Fibroblast of the aortic adventitia (primary cell): ENCODE measurements at places on chromosomes 5 and 9.

DNA sequence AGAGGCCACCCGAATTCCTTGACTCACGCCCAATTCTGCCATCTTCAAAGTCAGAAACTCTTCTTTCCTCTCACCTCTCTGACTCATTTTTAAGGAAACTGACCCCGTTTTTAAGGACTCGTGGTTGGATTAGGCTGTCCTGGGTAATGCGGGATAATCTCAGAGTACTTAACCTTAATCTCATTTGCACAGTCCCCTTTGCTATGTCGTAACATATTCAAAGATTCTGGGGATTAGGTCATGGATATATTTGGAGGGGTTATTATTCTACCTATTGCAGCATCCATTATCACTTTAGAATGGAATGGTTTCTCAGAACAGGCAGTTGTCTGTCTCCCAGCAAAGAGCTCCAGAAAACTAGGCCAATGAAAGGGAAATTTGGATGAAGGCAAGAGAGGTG lies 80.8 kb upstream of the IL12B start:
- no peak for DNase-seq

DNA sequence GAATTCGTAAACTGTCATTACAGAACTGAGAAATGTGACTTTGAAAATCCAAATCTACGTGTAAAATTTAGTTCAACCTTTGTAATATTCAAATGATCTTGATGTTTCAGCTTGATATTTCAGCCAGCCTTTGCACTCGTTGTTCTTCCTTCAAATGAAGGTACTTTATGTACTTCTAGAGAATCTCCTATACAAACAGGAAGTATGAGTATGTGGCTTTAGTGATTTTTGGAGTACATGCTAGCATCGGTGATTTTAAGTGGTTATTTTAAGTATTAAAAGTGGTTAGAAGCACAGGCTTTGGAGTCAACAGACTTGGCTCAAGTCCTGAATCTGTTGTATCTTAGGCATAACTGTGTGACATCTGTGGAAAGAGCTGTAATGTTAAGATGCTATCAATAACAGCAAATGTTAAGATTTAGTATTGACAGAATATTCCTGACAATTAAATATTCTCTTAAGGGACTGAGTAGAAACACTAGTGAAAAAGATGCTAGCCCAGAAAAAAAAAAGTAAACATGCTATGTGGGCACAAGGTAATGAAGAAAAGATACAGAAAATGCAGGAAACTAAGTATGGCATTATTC lies 398.0 kb downstream of the ADGRV1 start:
- DNase-seq = no peak

- DNase-seq = no peak
Measured at GRCh38 chr9:108671794-108672193, 184.0 kb downstream of the ACTL7B start.

- peak; percentile 19 for DNase-seq
Measured at GRCh38 chr9:125904155-125904851, 157.1 kb downstream of the PBX3 start.

GRCh38 chr9:97845130-97845529 lies 7.9 kb upstream of the FOXE1 start:
- DNase-seq = no peak

DNA sequence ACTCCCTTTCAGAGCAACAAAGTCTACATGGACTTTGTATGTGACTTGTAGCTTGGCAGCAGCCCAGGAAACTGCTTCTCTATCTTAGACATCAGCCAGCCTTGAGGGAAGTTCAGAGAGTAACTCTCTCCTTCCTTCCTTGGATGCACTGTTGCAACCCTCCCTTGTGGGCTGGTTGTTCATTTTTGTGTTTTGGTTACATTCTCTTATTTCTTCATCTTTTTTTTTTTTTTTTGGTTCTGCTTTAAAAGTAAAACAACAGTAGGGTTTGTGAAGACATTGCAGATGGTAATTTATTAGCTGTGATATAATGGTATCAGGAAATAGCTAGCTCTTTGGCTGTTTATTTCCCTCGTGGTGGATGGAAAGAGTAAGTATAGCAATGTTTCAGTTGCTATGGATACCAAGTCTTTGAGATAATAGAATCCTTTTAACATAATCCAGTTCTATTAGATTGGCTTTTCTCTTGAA lies 97.9 kb upstream of the MAMDC2 start:
- DNase-seq = peak; percentile 75

DNA sequence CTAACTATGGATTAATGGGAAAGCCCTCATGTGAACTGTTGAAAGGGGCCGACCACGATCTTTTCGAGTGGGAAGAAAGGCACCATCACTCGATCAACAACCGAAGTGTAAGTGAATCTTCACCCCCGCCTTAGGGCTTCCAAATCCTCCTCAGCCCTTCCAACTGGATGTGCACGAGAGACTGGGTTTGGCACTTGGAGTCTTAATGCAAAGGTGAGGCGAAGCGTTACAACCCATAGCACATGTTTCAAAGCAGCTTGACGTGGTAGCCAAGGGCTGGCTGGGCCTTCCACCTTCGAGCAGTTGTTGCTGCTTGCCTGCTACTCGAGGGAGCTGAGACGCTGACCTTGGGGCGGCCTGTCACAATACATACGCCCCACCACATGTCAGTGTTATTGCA lies 5.7 kb upstream of the LCN9 start:
- no peak for DNase-seq

DNA sequence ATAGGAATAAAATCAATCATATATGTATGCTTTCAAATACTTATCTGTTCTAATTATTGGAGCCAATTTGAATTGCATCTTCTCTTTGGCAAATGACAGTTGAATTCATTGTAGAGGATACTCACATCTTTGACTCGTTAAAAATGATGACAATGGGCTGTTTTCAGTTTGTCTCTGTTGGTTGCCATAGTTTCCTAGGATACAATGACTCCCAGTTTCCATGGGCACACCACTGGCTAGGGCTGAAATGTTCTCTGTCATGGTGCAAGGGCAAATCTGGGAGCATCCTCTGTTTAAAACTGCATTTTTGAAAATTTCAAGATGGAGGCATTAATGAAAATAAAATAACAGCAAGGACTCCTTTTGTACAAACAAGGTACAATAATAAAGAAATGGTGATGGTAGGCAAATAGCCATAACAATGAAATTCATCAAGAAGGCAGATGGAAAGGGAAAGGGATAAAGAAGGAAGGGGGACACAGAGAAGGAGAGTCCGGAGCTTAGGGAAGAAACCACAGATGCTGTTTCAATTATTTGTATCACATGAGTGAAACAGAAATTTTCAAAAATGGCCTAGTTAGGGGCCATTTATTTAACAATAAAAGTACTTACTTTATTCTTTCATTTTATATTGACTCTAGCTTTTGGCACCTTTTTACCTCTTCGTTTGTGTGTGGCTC lies 378.8 kb upstream of the SEMA6A start:
- DNase-seq = no peak

GRCh38 chr9:130837002-130837511 lies 2.0 kb downstream of the ABL1 start:
- DNase-seq = peak; percentile 92

DNA sequence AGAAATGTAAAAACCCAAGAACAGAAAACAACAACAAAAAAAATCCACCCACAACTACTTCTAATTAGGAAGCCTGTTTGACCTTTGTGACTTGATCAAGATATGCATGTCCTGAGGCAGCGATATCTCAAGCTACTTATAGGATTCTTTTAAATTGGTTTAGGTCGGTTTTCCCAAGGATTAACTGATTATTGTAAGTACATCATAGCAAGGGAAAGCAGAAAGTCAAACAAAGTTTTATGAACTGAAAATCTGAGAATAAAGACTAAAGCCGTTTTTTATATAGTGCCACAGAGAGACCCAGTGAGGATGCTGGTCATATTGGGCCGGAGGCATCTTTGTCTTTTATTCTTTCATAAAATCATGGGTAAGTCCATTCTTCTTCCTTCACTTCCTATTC lies 72.0 kb downstream of the CD180 start:
- no peak for DNase-seq

- DNase-seq = no peak
Measured at GRCh38 chr5:170805666-170806065, 22.1 kb downstream of the GABRP start.

DNA sequence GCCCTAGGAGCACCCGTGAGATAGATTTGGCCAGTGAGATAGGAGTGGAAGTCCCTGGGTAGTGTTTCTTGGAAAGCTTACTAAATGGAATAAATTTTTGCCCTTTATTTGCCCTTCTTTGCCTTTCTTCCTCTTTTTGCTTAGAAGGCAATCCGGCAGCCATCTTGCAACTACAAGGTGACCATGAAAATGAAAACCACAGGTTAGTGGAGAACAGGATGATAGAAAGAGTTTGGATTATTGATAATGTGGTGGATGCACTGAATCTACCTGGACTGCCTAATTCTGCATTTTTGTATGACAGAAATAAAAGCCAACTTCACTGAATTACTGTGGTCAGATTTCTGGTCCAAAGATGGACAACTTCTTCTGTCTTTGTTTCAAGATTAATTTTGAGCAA lies 33.2 kb downstream of the TARS1 start:
- no peak for DNase-seq

GRCh38 chr5:76256116-76256889 lies 146.8 kb upstream of the IQGAP2 start:
- peak; percentile 72 for DNase-seq

DNA sequence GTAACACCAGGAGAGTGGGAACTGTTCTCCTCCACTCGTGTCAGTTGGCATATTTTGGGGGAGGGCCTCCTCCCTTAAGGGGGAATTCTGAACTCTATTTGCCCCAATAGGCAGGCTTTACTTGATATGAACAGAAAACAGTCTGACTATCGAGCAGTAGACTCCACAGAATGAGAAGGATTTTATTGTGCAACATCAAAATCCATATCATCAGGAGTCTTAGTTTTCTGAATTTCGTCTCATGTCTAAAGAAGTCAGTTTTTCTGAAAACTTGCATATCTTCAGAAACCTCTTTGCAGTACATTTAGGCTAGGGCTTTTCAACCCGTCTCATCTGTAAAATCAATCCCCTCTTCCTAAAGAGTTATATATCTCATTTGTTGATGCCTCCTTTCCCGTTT lies 96.2 kb downstream of the AUH start:
- DNase-seq = no peak

GRCh38 chr5:157266286-157267007 lies 524 bp downstream of the CYFIP2 start:
- DNase-seq = no peak

DNA sequence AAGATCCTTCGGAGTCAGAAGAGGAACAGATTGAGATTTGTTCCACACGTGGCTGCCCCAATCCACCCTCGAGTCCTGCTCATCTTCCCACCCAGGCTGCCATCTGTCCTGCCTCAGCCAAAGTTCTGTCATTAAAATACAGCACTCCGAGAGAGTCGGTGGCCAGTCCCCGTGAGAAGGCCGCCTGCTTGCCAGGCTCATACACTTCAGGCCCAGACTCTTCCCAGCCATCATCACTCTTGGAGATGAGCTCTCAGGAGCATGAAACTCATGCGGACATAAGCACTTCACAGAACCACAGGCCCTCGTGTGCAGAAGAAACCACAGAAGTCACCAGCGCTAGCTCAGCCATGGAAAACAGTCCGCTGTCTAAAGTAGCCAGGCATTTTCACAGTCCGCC lies 85.9 kb downstream of the GOLPH3 start:
- DNase-seq = no peak

DNA sequence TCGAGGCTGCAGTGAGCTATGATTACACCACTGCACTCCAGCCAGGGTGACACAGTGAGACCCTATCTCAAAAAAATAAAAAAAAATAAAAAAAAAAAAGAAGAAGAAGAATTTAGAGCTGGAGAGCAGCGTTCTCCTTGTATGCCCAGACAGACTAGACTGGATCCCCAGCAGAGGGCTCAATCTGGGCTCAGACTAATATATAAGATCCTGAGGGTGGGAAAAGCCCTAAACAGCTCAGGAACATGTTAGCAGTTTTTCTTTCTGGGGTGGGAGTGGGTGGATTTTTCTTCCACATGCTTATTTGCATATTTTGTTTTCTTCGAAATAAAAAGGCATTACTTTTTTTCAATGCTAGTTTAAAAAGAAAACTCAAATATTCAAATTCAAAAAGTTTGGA lies 904 bp upstream of the BSPRY start:
- DNase-seq = no peak

- no peak for DNase-seq
Measured at GRCh38 chr9:127550751-127551150, 61.3 kb upstream of the STXBP1 start.

- DNase-seq = no peak
Measured at GRCh38 chr5:8895599-8895998, 650.3 kb downstream of the SEMA5A start.

DNA sequence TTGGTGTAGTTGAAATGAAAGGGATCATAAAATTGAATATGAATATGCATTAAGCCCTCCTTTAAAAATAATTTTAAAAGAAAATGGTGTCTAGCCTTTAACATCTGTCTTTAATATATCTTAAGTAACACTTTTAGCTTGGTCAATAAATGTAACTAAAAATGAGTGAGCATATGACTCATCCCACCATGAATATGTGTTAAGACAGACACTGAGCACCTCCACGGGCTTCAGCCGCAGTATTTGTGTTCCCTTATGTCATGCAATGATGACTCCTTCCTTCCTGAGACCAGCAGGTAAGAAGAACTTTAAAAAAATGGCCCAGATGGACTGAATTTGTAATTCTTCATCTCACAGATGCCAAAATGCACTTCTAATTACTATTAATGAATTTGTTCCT lies 563.2 kb downstream of the NR2F1-AS1 start:
- peak; percentile 53 for DNase-seq

GRCh38 chr5:4255441-4255840 lies 659.8 kb downstream of the IRX1 start:
- no peak for DNase-seq

DNA sequence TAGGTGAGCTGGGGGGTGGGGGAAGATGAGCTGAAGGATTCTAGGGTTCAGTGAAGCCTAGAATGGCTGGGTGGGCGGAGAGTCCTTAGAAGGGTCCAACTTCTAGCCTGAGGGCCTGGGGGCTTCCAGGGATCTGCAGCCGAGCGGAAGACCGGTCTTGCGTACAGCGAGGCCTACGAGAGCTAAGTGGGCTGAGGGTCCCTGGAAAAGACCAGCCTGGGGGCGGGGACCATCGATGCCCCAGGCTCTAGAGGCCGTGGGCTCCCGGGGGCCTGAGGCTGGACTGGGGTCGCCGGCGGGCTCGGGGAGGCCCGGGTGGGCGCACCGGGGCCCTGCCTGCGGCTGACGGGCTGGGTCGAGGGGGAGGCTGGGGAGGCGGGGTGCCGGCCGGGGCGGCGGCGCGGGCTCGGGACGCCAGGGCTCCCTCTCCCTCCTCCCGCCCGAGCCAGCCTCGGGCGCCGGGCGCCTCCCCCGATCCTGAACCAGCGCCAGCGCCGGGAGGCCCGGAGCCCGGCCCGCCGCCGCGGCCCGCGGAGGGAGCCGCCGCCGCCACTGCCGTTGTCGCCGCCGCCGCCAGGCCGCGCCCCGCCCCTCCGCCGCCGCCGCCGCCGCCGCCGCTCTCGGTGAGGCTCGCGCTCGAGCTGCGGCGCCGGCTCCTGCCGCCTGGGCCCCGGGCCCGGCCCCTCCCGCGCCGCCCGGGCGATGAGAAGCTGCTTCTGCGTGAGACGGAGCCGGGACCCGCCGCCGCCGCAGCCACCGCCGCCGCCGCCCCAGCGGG lies at the start of gene MVB12B:
Gene MVB12B (plus strand): TSS at position 602 of the 778 bp plus-strand sequence. CDS start 101 bp downstream, at position 703.
- no peak for DNase-seq

GRCh38 chr5:128695791-128696530 lies 157.9 kb upstream of the FBN2 start:
- DNase-seq = no peak

GRCh38 chr5:4022056-4022670 lies 426.5 kb downstream of the IRX1 start:
- DNase-seq = no peak
